Thoracic aorta (tissue), 2 donors: ENCODE measurements at places on chromosomes 13 and 19.

- H3K36me3 ChIP-seq, result no peaks in the 10 kb centered on the region
- no peaks in the 10 kb centered on the region for H3K27me3 ChIP-seq
- no peaks in the 10 kb centered on the region for H3K4me1 ChIP-seq
- DNase-seq, result no peak
- no peak overlapping the region for H3K27ac ChIP-seq
These were observed 238.4 kb downstream of the IRS2 start for GRCh38 chr13:109547942-109548341.

DNA sequence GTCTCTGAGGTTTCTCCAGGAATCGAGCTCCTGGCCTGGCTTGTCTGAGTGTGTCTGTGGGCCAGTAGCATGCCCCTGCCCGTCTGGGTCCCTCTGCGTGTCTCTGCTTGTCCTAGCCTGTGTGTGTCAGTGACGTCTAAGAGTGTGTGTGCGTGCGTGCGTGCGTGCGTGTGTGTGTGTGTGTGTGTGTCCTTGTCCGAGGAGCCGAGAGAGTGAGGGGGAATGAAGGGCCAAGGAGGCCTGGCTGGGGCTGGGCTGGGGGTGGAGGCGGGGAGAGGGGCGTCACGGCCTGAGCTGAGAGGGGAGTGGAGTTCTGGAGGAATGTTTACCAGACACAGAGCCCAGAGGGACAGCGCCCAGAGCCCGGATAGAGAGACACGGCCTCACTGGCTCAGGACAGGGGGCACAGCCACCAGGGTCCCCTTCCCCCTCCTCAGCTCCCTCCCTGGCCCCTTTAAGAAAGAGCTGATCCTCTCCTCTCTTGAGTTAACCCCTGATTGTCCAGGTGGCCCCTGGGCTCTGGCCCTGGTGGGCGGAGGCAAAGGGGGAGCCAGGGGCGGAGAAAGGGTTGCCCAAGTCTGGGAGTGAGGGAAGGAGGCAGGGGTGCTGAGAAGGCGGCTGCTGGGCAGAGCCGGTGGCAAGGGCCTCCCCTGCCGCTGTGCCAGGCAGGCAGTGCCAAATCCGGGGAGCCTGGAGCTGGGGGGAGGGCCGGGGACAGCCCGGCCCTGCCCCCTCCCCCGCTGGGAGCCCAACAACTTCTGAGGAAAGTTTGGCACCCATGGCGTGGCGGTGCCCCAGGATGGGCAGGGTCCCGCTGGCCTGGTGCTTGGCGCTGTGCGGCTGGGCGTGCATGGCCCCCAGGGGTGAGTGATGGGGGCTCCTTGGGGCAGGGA lies at the start of gene AXL:
Gene AXL (plus strand): TSS at position 609 of the 893 bp plus-strand sequence. CDS start 170 bp downstream, at position 779.
- peak; percentile 75 for DNase-seq
- no peaks in the 10 kb centered on the region for H3K27me3 ChIP-seq
- peak within 1 kb of the TSS; percentile 95 for H3K27ac ChIP-seq
- no peaks in the 10 kb centered on the region for H3K36me3 ChIP-seq
- peaks cover 10% of the 10 kb centered on the region for H3K4me1 ChIP-seq

DNA sequence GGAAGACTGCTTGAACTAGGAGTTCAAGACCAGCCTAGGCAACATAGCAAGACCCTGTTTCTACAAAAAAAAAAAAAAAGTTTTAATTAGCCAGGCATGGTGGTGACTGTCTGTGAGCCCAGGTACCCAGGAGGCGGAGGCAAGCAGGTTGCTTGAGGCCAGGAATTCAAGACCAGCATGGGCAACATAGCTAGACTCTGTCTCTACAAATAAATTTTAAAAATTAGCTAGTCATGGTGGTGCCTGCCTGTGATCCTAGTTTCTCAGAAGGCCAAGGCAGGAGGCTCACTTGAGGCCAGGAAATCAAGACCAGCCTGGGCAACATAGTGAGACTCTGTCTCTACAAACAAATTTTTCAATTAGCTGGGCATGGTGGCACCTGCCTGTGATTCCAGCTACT lies 6.1 kb downstream of the INSR start:
- no peaks in the 10 kb centered on the region for H3K27me3 ChIP-seq
- H3K27ac ChIP-seq, result peak overlapping the region; percentile 55
- H3K36me3 ChIP-seq, result no peaks in the 10 kb centered on the region
- no peak for DNase-seq

GRCh38 chr13:48985756-48986155 lies 10.0 kb downstream of the FNDC3A start:
- H3K36me3 ChIP-seq, result no peaks in the 10 kb centered on the region
- DNase-seq, result no peak
- no peaks in the 10 kb centered on the region for H3K27me3 ChIP-seq
- no peak overlapping the region for H3K4me3 ChIP-seq
- H3K4me1 ChIP-seq, result peaks cover 14% of the 10 kb centered on the region

- peak overlapping the region; percentile 48 for H3K4me3 ChIP-seq
- peak overlapping the region; percentile 83 for H3K27ac ChIP-seq
These were observed 40.8 kb downstream of the BBC3 start for GRCh38 chr19:47190167-47190727.

DNA sequence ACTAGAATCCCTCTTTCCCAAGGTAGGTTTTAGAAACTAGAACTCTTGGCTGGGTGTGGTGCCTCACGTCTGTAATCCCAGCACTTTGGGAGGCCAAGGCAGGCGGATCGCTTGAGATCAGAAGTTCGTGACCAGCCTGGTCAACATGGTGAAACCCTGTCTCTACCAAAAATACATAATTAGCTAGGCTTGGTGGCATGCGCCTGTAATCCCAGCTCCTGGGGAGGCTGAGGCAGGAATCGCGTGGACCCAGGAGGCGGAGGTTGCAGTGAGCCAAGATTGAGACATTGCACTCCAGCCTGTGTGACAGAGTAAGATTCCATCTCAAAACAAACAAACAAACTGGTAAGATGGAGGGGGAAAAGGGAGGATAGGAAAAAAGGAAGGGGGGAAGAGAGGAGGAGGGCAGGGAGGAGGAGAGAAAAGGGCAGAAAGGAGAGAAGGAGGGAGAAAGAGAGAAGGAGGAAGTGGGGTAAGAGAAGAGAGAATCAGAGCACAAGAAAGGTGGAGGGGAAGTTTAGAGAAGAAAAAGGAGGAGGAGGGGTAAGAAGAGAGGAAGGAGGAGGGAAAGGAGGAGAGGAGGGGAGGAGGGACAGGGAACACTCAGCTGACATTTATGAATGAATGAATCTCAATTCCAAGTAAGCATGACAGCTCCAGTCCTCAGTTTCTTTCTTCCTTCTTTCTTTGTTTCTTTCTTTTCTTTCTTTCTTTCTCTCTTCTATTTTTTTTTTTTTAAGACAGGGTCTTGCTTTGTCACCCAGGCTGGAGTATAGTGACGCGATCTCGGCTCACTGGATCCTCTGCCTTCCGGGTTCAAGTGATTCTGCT lies 2.6 kb upstream of the SLC27A1 start:
- no peak for DNase-seq
- H3K27ac ChIP-seq, result no peak overlapping the region
- peaks cover 13% of the 10 kb centered on the region for H3K4me1 ChIP-seq
- no peak overlapping the region for H3K4me3 ChIP-seq
- no peaks in the 10 kb centered on the region for H3K36me3 ChIP-seq
- H3K27me3 ChIP-seq, result no peaks in the 10 kb centered on the region

GRCh38 chr19:37845932-37846331 lies 60.5 kb downstream of the WDR87 start:
- no peaks in the 10 kb centered on the region for H3K27me3 ChIP-seq
- H3K4me3 ChIP-seq, result no peak overlapping the region
- H3K27ac ChIP-seq, result no peak overlapping the region
- no peaks in the 10 kb centered on the region for H3K36me3 ChIP-seq
- no peak for DNase-seq
- H3K4me1 ChIP-seq, result no peaks in the 10 kb centered on the region

GRCh38 chr13:22017226-22017625 lies 346.4 kb downstream of the FGF9 start:
- no peak overlapping the region for H3K27ac ChIP-seq
- H3K4me3 ChIP-seq, result no peak overlapping the region
- H3K27me3 ChIP-seq, result no peaks in the 10 kb centered on the region
- DNase-seq, result no peak
- no peaks in the 10 kb centered on the region for H3K36me3 ChIP-seq

DNA sequence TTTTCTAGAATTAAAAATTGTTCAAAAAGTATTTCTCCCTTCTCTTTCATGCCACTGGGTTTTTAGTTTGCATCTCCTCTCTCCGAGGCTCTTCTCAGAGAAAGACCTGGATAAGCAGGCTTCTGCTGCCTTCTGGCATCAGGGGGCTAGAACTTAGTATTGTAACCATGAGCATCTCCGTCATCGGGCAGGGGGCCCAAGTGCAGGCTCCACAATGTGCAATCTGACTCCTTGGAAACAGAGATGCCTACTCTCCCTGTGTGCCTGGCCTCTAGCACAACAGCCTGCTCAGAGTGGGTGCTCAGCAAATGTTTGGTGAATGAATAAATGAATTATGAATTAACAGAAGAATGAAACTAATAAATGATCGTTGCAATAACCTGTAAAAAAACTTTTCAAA lies 45.6 kb upstream of the MTIF3 start:
- no peak overlapping the region for H3K27ac ChIP-seq
- no peaks in the 10 kb centered on the region for H3K36me3 ChIP-seq
- no peaks in the 10 kb centered on the region for H3K4me1 ChIP-seq
- H3K27me3 ChIP-seq, result no peaks in the 10 kb centered on the region
- DNase-seq, result no peak

DNA sequence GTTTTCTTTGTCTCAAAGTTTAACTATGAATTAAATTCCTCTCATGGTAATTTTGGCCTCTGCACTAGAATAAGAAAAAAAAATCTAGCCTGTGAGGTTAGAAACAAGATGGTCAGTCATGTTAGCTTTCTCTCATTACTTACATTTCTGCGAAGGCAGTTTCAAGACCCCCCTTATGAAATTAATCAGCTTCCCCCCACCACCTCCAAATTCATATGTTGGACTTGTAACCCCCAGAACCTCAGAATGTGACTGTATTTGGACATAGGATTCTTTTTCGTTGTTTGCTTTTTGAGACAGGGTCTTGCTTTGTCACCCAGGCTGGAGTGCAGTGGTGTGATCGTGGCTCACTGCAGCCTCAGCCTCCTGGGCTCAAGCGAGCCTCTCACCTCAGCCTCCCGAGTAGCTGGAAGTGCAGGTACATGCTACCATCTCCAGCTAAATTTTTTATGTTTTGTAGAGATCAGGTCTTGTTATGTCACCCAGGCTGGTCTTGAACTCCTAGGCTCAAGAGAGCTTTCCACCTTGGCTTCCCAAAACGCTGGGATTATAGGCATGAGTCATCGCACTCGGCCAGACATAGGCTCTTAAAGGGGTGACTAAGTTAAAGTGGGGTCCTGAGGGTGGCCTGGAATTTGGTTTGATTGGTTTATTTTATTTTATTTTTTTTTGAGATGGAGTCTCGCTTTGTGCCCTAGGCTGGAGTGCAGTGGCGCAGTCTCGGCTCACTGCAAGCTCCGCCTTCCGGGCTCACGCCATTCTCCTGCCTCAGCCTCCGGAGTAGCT lies 1.4 kb downstream of the PLA2G4C start:
- H3K27me3 ChIP-seq, result no peaks in the 10 kb centered on the region
- H3K36me3 ChIP-seq, result no peaks in the 10 kb centered on the region
- DNase-seq, result no peak
- H3K4me3 ChIP-seq, result no peak overlapping the region
- peak overlapping the region; percentile 1 for H3K27ac ChIP-seq

DNA sequence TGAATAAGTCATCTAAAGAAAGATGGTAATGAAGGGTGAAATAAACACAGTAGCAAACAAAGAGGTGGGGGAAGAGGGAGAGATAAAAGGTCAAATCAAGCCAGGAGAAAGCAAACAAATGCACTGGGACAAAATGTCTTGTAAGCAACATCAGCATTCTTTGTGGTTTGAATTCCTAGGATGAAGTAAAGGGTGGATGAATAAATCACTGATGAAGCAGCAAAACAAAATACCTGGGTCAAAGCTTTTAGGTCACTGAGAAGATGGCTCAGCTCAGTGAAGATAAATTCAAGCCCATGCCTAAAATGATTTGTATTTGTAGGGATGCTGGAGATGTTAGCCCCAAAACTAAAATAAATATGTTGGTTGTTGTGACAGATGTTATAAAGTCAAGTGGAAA lies 86.5 kb upstream of the FBXL3 start:
- DNase-seq, result no peak
- H3K4me3 ChIP-seq, result no peak overlapping the region
- no peak overlapping the region for H3K27ac ChIP-seq
- peaks cover 8% of the 10 kb centered on the region for H3K36me3 ChIP-seq

DNA sequence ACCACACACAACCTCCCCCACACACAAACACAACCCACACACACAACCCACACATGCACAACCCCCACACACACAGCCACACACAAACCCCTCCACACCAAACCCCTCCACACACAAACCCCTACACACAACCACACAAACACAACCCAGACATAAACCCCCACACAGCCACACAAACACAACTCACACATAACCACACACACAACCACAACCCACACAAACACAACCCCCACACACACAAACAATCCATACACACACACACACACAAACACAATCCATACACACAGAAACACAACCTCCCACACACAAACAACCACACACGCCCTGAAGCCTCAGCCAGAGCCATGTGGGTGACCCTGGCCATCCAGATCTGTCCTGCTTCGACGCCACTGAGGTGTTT lies 30.0 kb upstream of the ISYNA1 start:
- H3K4me1 ChIP-seq, result peaks cover 15% of the 10 kb centered on the region
- no peak overlapping the region for H3K27ac ChIP-seq
- no peak overlapping the region for H3K4me3 ChIP-seq
- DNase-seq, result no peak

- no peak overlapping the region for H3K4me3 ChIP-seq
- no peaks in the 10 kb centered on the region for H3K4me1 ChIP-seq
- no peaks in the 10 kb centered on the region for H3K27me3 ChIP-seq
- H3K27ac ChIP-seq, result no peak overlapping the region
These were observed 64.5 kb downstream of the CEBPG start for GRCh38 chr19:33437821-33438671.

- H3K4me1 ChIP-seq, result peaks cover 3% of the 10 kb centered on the region
- no peak overlapping the region for H3K4me3 ChIP-seq
- no peaks in the 10 kb centered on the region for H3K36me3 ChIP-seq
- no peaks in the 10 kb centered on the region for H3K27me3 ChIP-seq
- no peak overlapping the region for H3K27ac ChIP-seq
These were observed 22.2 kb downstream of the ABCC4 start for GRCh38 chr13:95279016-95279415.

DNA sequence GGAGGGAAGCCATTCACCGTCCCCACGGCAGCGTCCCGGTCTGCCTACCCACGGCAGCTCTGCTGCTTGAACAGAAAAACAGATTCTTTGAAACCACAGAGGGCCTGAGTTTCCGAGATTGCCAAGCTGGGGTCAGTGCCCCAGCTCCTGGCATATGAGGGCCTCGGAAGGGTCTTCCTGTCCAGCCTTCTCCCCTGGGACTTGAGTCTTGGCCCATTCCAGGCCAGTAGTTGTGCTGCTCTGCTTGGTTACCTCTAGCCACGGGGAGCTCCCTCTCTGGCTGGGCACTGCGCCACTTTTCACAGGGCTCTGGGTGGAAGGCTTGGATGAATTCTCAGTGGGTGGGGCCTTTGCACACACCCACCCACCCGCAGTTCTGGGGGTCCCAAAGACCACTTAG lies 8.6 kb upstream of the SPIB start:
- no peak for DNase-seq
- no peaks in the 10 kb centered on the region for H3K4me1 ChIP-seq
- H3K27me3 ChIP-seq, result no peaks in the 10 kb centered on the region

GRCh38 chr13:78228940-78229339 lies 310.3 kb upstream of the EDNRB start:
- no peaks in the 10 kb centered on the region for H3K4me1 ChIP-seq
- DNase-seq, result no peak
- H3K4me3 ChIP-seq, result no peak overlapping the region
- H3K27ac ChIP-seq, result no peak overlapping the region

- no peak for DNase-seq
- peaks cover 17% of the 10 kb centered on the region for H3K4me1 ChIP-seq
- no peaks in the 10 kb centered on the region for H3K27me3 ChIP-seq
- no peaks in the 10 kb centered on the region for H3K36me3 ChIP-seq
These were observed 24.8 kb downstream of the SIAH3 start for GRCh38 chr13:45826731-45827130.

- no peaks in the 10 kb centered on the region for H3K27me3 ChIP-seq
- no peak for DNase-seq
- peaks cover 27% of the 10 kb centered on the region for H3K36me3 ChIP-seq
These were observed 3.1 kb downstream of the IRGQ start for GRCh38 chr19:43592800-43593350.
